Esophagus mucosa (tissue), 1 donor: ENCODE measurements at places on chromosomes 4 and X.

DNA sequence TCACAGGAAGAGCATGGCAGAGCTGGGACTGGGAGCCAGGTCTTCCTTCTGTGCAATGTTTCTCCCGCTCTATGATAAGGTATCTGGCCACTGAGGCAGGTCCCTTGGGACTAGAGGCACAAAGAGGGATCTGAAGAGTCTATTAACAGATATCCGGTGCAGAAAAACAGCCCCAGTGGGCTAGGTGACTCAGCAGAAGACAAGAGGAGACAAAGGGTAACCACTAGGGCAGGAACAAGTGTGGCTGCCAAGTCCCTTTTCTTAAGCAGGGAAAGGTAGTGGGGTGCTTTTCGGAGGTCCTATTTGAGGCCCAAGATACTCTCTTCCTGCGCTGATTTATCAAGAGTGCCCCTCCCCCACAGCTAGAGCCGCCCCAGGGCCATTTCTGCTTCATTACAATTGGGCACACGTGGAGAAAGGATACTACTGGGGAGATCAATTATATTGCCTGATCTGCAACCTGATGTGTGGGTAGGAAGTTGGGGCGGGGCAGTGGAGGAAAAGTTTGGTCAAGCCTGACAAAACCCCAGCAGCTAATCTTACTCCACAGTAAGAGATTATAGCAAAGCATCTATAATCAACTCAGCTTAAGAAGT is at the start of gene DGAT2L6:
Gene DGAT2L6, plus strand, starts transcription at position 546 of the 596 bp plus-strand sequence. CDS start 100 bp downstream, outside the sequence.
- no peak for ATAC-seq

DNA sequence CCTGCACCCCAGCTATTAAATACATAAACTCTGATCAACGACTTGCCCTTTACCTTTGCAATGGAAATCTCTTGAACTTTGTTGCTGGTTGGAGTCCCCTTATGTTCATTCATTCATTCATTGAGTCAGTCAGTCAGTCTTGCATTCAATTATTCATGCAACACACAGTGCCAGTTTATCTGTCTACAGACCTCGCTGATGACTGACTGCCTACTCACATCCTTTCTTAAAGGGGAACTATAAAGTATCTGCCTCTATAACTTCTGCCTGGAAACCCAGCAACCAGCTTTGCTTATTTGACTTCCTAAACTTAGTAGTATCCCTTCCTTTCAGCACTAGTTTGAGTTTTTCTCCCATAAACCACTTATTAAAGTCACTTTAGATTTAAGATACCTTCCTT is 620.8 kb upstream of the ADGRL3 start:
- ATAC-seq, result no peak

GRCh38 chr4:39004758-39005157 is 27.5 kb downstream of the TMEM156 start:
- no peak for ATAC-seq

GRCh38 chr4:154305616-154306015 is 186.0 kb downstream of the DCHS2 start:
- no peak for ATAC-seq

DNA sequence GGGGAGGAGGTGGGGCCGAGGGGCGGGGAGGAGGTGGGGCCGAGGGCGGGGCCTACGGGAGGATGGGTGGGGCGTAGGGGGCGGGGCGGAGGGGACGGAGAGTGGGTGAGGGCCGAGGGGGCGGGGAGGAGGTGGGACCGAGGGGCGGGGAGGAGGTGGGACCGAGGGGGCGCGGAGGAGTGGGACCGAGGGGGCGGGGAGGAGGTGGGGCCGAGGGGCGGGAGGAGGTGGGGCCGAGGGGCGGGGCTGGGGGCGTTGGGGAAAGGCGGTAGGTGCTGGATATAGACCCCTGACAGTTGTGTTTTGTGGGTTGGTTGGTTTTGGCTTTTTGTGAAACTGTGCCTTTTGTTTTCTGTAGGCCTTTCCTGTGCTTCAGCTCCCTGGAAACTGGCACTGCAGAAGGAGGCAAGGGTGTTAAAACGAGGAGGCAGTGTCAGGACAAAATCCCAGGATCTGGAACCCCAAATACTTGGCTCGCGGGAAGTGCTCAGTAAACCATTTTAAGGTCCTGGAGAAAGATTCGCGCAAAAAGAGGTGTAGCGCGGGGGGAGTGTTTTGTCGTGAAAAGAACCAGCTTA is 580 bp upstream of the MMGT1 start:
- peak; percentile 83 for ATAC-seq

DNA sequence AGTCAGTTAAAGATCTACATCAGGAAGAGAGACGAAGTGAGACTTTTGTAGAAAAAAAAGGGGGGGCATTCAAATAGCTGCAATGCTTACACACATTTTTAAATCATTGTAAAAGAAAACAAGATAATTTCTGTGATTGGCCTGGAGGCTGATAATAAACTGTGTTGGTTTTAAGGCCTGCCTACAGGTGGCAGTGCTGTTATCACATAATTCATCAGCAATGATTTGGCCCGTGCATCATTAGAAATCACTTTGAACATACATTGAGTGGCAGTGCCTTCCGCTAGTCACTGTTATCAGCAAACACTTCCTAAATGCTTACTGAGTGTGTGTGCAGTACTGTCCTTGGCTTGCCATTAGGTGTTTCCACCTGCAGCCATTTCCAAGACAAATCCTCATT is 831.9 kb downstream of the TRIML1 start:
- no peak for ATAC-seq

DNA sequence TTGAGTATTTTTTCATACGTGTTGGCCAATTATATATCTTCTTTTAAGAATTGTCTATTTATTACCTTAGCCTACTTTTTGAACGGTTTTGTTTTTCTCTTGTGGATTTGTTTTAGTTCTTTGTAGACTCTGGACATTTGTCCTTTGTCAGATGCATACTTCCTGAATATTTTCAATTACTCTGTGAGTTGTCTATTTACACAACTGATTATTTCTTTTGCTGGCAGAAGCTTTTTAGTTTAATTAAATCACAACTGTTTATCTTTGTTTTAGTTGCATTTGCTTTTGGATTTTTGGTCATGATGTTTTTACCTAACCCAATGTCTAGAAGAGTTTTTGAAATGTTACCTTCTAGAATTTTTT is 19.6 kb downstream of the UGT2B7 start:
- no peak for ATAC-seq

- ATAC-seq, result no peak
Measured at GRCh38 chr4:74395633-74396032, 30.7 kb downstream of the EREG start.

DNA sequence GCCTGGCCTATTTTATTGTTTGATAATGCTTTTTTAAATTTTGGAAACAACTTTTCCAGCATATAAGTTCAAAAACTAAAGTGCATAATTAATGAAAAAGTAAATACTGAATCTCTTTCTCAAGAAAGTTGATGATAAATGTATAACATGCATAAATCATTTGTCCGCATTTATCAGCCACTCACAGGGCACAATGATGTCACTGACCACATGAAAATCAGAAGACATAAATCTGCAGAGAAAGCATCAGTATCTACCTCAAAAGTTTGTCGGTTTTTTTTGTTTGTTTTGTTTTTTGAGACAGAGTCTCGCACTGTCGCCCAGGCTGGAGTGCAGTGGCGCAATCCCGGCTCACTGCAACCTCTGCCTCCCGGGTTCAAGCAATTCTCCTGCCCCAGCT is 5.5 kb upstream of the HPRT1 start:
- no peak for ATAC-seq

DNA sequence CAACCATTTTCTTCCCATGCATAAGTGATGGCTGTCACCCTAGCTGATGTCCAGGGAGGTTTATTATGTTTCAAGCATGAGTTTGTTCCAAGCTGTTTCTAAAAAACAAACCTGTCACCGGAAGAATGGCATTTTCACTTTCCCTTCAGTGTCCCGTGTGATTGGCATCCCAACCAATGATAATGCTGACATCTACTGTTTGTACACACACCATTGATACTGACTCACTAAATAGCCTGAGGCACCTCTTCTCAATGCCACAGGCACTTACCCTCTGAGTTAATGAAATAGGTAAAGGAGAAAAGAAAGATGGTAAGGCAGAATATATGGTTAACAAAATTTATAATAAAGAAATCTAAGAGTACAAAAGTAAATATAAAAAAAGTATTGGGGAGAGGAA is 23.1 kb upstream of the VCX2 start:
- ATAC-seq, result no peak

DNA sequence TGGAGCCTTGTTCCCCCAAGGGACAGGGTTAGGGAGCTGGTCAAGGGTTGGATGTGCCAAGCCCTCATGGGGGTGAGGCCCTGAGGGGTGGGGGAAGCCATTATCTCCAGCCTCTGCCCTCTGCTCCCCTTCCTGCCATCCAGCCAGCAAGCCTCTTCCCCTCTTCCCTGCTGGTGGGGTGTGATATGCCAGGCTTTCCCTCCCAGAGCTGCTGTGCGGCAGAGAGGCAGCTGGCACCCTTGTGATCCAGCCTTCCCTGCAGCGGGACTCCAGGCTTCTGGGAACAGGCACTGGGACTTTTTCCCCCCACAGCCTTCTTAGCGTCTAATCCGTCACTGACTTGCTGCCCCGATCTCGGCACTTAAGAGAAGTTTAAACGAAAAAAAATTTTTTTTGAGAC is 6.3 kb downstream of the SSR4 start:
- no peak for ATAC-seq

DNA sequence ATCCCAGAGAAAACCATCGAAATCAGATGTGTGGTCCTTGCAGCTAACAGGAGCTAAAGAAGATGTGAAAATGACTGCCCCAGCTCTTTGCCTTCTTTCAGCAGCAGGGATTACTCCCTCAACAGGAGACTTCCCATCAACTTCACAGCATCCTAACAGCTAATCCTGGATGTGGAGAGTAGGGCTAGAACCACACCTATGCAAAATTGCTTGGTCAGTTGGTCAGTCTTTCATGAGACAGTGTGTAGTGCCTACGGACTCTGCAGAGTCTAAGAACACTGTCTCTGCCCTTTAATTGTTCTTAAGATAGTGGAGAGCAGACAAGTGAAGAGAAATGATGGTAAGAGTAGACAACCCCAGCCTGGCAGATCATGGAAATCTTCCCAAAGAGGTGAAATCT is 133.5 kb downstream of the COL4A6 start:
- no peak for ATAC-seq

DNA sequence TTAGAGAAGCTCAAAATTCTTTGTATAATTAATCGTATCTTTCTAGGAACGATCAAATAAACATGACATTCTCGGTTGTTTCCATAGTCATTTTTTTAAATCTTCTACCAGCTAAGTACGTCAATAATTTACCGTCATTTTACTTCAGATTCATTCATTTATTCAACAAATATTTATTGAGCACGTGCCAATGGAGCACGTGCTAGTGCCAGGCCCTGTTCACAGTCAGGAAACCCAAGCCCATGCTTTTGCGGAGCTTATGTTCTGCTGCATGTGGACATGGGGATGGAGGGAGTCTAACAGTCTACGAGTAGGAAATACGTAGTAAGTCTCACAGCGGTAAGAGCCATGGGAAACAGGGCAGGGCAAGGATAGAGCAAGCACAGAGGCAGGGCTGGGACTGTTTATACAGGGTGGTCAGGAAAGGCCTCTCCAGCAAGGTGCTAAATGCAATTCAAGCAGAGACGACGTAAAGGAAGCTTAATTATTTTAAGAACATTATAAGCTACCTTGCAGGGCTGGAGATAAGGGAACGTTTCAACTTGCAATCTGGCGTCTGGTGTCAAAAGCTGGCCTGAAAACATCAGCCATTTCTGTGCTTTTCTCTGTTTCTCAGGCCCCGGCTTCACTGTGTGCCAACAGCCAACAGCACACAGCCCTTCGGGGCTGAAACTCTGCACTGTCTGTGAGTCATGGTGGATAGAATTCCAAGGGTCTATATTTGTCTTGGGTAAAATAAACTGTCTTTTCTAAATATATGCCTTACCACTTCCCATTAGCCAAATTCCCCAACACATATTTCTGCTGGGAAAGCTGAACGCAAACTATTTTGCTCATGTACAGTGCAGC is 517.1 kb upstream of the ZFP42 start:
- ATAC-seq, result no peak

GRCh38 chr4:7217474-7218321 is 25.4 kb downstream of the SORCS2 start:
- peak; percentile 65 for ATAC-seq

- ATAC-seq, result no peak
Measured at GRCh38 chr4:169203891-169204290, 66.9 kb downstream of the SH3RF1 start.

- ATAC-seq, result no peak
Measured at GRCh38 chr4:40264497-40264896, 67.7 kb downstream of the RHOH start.

DNA sequence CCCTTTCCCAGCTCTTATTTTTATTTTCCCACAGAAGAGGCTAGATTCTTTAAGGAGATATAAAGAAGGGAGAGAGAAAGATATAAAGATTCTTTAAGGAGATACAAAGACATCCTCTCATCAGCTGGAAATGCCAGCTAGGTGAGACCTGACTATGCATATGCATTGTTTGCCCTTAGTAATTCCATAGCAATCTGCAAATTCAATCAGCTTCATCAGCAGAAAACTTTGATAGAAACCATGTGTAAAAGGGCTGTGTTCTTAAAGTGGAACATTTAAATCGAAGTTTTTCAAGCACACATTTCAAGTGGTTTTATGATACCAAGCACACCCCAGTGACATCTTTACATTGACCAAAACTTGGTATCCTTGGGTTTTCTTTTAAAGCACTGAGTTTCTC is 24.1 kb downstream of the FHL1 start:
- no peak for ATAC-seq

GRCh38 chr4:42483426-42484379 is 86.4 kb downstream of the SHISA3 start:
- ATAC-seq, result no peak

GRCh38 chrX:144592036-144592435 is 655.3 kb upstream of the SPANXN1 start:
- no peak for ATAC-seq

GRCh38 chr4:87882321-87882720 is 49.6 kb downstream of the MEPE start:
- no peak for ATAC-seq

GRCh38 chrX:70481471-70482270 is 37.0 kb downstream of the DLG3 start:
- no peak for ATAC-seq

DNA sequence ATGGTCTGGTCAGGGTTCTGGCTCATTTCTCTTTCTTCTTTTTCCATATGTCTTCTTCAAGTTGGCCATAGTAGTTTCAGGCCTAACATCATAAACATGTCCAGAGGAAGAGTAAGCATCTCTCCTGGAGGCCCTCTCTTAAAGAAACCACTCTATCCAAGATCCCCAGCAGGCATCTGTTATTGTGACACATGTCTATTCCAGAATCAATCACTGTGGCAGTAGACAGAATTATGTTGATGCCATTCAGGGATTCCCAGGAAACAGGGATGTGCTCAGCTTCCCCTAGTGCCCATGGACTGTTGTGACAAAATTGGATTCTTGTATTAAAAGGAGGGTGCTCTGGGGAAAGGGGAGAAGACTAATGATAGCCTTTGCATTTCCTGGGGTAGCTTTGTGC is 224.0 kb downstream of the HNRNPD start:
- ATAC-seq, result no peak

DNA sequence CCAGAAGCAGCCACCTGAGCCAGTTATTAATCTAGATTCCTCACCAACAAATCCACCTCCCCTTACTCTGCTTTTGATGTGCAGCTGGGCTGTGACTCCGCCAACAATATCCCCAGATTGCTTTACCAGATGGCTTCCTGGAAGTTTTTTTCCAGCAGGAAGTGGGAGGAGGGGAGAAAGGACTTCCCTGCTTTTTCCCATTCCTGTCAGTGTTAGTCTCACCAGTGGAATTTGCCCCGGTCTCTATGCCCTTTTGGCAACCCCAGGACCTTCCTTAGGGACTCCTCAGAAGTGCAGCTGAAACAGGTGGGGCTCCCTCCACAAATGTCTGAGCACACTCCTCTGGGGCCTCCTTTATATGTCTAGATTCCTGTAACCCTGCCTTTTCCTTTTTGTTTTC is 465.2 kb upstream of the IGFBP7 start:
- ATAC-seq, result no peak
